SJCRH30 (cell line): ENCODE measurements at places on chromosomes 3 and 15.

GRCh38 chr3:189954733-189955665, 165.7 kb downstream of the P3H2 start:
- no peak for DNase-seq

- DNase-seq = no peak
Measured at GRCh38 chr3:77093101-77093500, 53.2 kb downstream of the ROBO2 start.

- no peak for DNase-seq
Measured at GRCh38 chr15:43253431-43254403, 13.0 kb downstream of the TGM5 start.

DNA sequence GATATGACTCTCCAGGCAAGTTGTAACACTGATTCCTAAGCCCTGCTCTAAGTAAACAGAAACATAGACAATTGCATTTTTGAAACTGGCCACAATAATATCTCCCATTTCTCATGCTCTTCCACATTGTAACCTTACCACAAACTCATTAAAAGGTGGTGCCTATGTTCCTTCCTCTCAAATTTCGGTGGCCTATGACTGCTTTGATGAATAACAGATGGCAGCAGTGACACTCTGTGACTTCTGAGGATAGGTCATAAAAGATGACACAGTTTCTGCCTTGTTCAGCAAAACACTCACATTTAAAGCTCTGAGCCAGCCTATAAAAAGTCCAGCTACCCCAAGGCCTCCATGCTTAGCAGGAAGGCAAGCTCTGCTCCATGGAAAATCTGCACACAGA, 195.2 kb downstream of the EFHB start:
- no peak for DNase-seq
